Omental fat pad (tissue), 4 donors: ENCODE measurements at places on chromosomes 2 and 18.

DNA sequence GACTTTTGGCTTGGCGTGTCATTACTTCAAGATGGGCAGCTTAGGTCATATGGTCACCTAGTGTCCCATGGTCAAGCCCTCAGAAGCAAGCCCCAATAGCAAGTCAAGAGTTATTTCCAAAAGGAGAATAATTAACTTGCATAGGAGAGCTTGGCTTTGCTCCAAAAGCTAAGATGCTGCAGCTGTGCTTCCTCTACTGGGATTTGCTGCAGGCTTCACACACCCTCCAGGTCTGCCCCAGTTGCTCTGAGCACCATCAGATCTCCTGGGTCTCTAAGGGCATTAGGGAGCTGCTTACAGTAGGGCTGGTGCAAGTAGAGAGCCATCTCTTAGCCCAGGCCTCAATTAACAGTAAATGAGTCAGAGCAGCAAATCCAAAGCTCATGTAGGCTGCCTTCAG is 46.6 kb downstream of the THUMPD2 start:
- no peak for DNase-seq

- no peak for DNase-seq
Measured at GRCh38 chr2:44120428-44120827, 48.2 kb upstream of the PPM1B start.

DNA sequence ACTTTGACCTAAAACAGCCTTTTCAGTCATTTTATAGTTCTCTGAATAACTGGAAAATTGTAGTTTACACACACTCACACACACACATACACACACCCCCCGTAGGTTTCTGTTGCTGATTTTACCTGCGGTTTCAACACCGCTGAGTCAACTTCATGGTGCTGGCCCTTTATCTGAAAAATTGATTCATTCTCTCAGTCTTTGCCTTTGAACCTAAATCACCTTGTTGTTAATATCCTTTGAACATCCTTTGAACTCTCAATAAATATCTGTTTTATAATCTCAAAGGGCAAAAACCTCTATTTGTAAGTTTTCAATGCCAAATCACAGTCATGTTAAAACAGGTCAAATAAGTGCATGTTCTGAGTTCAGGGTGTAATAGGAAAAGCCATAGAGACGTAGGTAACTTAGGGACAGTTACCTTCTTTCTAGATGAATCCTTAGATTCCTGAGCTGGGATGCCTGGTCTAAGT is 109.0 kb upstream of the BZW1 start:
- DNase-seq = no peak

- DNase-seq = no peak
Measured at GRCh38 chr2:173652767-173653431, 298.2 kb downstream of the CDCA7 start.

DNA sequence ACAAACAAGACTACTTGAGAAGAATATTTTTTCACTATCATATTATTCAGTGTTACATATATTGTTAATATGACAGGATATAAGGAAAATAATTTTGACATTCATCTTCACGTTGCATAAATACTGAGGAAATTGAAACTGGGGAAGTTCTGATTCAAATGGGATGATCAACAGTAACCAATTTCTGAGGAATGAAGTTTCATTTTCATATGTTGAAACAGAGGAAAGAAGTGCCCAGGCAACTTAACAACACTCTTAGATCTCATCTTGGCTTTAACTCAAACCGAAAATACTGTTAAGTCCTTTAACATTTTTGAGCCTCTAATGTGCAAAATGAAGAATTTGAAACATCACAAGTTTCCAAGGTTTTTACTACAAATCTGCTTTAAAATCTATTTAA is 612.2 kb upstream of the VRK2 start:
- no peak for DNase-seq

GRCh38 chr2:109339519-109339966 is 210.5 kb downstream of the SH3RF3 start:
- DNase-seq = no peak

- DNase-seq = no peak
Measured at GRCh38 chr2:121900391-121900790, 144.9 kb downstream of the TSN start.

GRCh38 chr2:110820128-110820527 is 87.8 kb downstream of the ACOXL start:
- no peak for DNase-seq

GRCh38 chr18:22789600-22789999 is 143.5 kb upstream of the RBBP8 start:
- no peak for DNase-seq

DNA sequence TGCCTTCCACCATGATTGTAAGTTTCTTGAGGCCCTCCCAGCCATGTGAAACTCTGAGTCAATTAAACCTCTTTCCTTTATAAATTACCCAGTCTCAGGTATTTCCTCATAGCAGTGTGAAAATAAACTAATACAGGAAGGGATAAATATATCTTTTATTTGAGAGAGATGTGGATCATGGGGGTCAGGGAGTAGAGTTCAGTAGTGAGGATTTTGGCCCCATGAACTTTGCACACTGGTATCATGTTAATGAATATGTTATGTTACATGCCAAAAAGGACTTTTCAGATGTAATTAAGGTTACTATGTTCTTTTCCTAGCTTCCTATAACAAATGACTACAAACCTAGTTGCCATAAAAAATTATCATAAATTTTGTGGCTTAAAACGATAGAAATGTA is 1393.7 kb downstream of the DSC3 start:
- DNase-seq = no peak

DNA sequence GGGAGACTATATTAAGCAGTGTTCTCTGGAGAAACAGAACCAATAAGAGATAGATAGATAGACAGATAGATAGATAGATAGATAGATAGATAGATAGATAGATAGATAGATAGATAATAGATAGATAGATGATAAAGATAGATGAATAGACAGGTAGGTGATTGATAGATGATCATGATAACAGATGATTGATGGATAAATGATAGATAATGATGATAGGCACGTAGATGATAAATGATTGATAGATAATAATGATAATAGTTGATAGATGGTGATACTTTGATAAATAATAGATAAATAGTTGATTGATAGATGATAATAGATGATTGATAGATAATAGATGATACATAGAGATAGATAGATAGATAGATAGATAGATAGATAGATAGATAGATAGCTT is 48.5 kb downstream of the BOD1L2 start:
- no peak for DNase-seq

DNA sequence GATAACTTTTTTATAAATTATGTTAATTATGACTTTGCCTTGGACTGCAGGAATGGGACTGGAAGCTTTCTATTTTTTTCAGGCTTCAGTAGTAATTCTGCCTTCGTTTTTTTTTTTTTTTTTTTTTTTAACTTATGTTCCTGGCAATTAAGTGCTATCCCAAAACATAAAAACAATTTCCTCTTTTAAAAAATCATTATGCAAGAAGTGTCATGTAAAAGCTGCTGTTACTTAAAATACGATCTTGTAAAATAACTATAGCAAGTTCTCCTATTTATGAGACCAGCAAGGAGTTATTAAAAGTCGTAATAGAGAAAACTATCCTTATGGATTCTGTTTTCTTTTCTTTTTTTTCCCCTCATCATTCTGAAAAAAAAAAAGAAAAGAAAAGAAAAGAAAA is 301.6 kb upstream of the FBXO11 start:
- DNase-seq = no peak

GRCh38 chr18:58497845-58498244 is 131.0 kb downstream of the ALPK2 start:
- no peak for DNase-seq

DNA sequence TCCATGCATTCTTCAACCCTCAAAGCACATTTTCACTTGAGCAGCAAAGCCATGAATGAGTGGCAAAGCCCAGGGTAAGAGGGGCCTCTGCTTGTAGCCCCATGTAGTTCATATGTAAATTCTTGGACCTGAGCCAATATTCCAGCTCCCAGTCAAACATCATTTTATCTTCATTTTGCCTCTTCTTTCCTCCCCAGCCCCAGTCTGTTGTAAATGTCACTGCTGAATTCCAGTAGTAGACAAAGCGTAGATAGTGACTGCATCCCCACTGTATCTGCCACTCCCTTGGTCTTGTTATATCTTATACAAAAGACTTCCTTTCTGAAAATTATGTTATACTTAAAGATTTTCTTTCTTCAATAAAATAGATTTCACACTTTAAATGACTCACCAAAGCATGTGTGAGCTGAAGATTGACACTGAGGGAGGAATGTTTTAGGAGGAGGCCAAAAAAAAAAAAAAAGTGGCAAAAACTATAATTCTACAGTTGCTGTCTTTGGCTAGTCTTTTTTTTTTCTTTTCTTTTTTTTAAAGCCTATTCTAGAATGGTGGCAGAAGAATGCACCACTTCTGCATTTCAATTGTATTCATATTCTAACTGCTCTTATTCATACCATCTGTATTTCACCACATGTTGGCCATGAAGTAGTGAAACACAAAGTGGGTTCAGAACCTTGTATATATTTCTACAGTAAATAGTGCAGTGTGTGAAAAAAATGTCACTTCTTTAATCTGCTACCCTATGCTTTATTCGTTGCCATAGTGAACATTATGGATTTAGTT is 306.1 kb downstream of the CPS1 start:
- no peak for DNase-seq

DNA sequence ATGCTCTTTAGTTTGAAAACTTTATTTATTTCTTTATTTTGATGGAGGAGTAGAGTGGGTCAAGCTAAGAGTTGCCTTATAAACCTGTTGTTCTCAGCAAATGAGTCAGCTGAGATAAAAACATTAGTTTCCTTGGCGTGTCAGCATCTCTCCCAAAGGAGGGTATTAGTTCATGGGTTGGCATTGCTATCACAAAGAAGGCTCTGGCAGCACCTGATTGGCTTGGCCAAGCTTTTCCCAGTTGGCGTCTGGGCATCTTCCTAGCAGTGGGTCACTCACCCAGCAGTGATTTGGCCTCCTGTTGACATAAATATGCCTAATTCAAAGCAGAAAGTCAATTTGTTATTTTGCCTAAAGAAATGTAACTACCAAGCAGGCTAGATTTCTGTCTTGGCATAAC is 200.7 kb upstream of the TNP1 start:
- DNase-seq = no peak

DNA sequence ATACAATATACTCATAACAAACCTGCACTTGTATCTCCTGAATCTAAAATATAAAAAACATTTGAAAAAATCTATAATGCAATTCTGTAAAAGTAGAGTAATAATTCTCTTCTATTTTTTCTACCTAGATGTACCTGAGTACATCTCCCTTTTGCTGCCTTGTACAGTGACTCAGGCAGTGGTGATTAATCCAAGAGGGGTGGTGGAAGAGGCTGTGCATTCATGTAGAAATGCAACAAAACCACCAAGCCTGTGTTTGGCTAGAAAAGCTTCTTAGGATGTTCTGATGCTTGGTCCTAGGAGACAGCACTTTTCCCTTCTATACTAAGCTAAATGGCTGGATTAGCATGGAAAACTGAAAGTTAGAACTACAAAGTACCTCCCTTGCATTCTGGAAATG is 245.8 kb downstream of the DPP10 start:
- DNase-seq = no peak

DNA sequence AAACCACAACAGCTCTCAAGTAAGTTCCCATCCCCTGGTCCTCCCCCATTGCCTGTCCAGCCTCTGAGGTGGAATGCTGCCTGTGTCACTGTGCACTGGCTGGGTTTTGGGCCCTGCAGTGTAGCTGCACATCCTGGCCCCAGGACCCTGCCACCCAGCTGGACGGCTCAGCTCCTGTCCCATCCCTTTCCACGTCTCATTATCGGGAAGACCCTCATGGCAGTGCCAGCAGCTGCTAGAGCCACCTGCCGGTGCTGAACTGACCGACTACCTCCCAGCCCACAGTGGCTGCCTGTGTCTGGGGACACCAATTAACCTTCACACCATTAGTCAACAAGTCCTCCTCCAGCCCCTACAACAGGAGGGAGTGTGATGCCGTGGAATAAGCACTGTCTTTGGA is 31.9 kb downstream of the ADCY3 start:
- no peak for DNase-seq

DNA sequence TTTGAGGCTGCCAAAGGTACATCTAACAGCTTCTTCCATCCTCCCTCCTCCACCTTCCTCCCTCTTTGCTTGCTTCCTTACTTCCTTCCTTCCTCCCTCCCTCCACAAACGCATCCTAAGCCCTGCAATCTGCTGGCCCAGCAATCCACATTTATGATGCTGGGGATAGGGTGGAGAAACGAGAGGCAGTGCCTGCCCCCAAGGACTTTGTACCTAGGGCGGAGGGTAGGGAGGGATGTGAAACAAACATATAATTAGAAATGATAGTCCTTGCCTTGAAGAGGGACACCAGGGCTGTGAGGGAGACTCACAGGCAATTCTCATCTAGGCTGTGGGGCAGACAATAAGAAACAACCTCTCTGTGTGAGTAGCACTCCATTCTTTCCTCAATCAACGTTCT is 188.3 kb downstream of the ANKRD30B start:
- no peak for DNase-seq

GRCh38 chr2:203861197-203861596 is 6.4 kb upstream of the CTLA4 start:
- no peak for DNase-seq

DNA sequence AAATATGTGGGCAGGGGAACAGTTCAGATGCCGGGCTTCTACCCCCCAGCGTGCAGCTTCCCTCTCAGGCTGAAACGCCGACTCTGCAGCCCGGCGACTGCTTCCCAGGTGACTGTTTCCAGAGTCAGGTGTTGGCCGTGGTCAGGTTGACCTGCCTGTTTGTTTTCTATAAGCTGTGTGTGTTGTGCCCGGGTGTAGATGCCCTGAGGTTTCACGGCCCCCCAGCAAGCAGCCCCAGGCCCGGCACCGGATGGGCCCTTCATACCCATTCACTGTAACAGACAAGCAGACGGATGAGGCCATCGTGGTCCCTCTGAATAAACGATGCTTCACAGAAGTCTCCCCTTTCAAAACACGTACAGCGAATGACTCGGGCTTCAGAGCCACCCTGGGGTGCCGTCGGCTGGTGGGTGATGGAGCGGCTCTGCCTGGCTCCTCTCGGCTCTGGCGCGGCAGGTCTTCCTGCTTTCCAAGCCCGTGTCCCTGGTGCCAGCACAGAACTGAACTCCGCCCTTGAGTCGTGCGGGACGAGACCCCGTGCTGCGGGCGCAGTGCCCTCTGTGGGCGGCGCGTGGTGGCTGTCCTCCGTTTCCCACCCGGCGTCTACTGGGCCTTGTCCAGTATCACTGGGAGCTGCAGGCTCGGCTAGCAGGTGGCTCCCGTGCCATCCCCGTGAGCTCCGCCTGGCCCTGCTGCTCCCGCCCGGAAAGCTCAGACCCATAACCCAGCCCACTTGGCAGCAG is 15.0 kb upstream of the KCNG2 start:
- no peak for DNase-seq

- DNase-seq = no peak
Measured at GRCh38 chr18:9615280-9615797, 980 bp upstream of the PPP4R1 start.

- DNase-seq = no peak
Measured at GRCh38 chr18:56873441-56874140, 222.4 kb downstream of the WDR7 start.

GRCh38 chr18:78242806-78243205 is 736.8 kb upstream of the SALL3 start:
- DNase-seq = no peak
